ENCODE measurements at places on chromosomes 4 and X. TPM values are rescaled to one million over a fixed set of nuclear protein-coding genes. Genes with fewer than 3 reads are reported as not detected.

Gene NPNT
- not detected for total RNA-seq

GRCh38 chrX:47497271-47497888 lies 14.4 kb upstream of the ZNF41 start:
- no peak for DNase-seq

- no peak for DNase-seq
Observed at GRCh38 chrX:93985344-93986307, 311.6 kb downstream of the FAM133A start.

Gene XK
- not detected for total RNA-seq

Gene UNC5C
- total RNA-seq = not detected

- DNase-seq = no peak
Observed at GRCh38 chrX:10048076-10048475, 80.9 kb downstream of the CLDN34 start.

DNA sequence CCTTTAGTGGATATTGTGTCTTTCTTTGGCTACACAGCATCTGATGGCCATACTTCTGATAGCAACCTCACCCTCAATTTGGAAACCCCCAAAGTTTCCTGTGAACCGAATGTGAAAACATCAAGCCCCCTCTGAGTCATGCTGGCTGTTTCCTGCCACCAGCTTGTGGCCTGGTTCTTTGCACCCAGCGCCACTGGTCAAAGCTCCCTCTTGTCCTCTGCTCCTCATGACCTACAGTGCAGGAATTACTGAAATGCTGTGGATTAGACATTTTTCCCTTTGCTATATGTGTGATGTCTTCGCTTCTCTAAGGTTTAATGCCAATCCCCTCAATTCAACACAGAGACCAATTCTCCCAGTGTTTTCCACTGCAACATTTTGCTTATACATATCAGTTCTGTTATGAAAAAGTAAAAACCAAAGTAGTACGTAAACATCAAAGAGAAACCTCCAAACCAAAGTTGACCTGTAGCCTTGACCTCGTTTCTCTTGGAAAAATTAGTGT lies 224.0 kb upstream of the TENM3 start:
- no peak for DNase-seq

DNA sequence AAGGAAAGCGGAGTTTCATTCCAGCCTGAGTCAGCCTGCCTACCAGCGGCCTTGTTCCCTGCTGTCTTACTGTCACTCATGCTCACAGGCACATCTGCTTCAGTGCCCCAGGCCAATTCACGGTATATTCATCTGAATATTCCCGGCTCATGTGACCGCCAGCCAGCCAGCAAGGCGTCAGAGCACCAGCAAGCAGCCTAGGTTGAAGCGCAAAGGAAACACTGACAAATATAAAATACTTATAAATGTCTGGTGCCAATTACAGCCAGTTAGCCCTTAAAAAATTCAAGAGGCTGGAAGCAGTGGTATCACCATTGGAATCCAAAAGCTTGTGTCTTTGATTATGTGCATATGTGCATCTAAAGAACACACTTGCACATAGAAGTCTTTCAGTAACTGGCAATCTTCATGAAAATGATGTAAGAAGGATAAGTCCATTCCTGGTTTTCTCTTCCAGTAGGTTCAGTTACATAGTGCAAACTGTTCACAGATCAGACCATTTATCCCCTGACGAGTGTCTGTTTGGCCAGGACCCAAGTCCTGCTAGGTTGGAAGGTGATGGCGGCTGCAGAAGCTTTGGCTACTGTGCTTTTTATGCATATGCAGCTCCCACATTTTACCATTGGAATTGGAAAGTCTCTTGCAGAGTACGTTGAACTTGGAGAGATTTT lies 61.3 kb downstream of the LUZP4 start:
- DNase-seq = no peak

Gene NALF2
- not detected for total RNA-seq

DNA sequence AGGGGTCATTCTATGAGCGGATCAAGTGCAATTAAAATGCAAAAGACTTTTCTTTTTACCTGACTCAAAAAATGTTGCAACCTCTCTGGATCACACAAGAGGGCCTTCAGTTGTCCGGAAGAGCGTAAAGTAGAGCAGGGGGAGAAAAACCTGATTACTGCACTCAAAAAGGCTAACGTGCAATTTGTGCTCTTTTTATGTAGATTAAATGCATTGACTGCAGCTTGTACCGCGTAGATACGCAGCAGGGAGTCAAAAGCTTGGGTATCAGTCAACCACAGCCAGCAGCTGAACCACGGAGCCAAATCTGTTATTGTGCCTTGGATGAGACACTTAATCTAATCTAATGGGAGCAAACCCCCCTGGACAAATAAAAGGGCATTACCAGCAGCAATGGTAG lies 107.3 kb upstream of the RAI2 start:
- no peak for DNase-seq

GRCh38 chr4:150355858-150356455 lies 226.0 kb upstream of the MAB21L2 start:
- DNase-seq = no peak

DNA sequence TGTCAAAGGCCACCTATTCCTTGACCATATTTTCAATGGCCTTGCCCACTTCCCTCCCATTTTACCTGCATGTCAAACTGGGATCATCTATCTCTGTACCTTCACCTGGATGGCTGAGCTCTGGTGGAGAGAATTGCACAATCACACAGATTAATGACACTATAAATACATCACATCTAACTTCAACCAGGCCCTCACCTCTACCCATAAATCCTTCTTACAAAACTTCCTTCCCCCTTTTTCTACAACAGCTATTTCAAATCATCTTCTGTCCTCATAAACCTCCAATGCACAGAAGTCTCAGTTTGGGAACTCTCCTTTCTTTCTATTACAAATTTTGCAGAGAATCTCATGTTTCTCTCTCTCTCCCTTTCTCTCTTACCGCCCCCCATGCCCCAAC lies 9.2 kb downstream of the PALLD start:
- DNase-seq = no peak

DNA sequence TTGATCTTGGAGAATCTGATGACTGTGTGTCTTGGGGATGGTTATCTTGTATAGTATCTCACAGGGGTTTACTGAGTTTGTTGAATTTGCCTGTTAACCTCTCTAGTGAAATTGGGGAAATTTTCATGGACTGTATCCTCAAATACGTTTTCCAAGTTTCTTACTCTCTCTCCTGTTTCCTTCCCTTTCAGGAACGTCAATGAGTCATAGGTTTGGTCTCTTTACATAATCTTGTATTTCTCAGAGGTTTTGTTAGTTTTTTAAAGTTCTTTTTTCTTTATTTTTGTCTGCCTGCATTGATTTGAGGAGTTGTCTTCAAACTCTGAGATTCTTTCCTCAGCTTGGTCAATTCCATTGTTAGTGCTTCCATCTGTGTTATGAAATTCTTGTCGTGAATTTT lies 227.7 kb upstream of the GPRIN3 start:
- no peak for DNase-seq

DNA sequence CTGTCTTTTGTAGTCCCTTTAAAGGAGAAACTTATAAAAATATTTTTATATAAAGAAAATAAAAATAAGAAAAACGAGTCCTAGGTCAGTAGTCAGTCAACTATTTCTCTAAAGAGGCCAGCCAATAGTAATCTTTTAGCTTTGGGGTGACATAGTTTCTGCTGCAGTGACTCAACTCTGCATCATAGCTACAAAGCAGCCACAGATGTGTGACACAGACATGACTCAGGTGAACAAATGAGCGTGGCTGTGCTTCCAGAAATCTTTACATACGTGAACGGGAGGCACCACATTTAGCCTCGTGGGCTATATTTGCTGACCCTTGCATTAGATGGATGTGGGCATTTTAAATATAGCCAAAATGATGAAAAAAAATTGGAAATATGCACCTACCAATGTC lies 1862.5 kb upstream of the TENM3 start:
- no peak for DNase-seq

DNA sequence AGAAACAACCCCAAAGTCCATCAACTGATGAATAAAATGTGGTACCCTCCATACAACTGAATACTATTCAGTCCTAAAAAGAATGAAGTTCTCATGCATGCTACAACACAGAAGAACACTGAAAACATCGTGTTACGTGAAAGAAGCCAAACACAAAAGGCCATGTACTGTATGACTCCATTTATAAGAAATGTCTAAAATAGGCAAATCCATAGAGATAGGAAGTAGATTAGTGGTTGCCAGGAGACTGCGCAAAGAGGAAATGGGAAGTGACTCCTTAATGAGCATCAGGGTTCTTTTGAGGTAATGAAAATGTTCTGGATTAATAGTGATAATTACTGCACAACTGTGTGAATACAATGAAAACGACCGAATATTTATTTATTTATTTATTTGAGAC lies 23.4 kb downstream of the FBXW7 start:
- DNase-seq = no peak

DNA sequence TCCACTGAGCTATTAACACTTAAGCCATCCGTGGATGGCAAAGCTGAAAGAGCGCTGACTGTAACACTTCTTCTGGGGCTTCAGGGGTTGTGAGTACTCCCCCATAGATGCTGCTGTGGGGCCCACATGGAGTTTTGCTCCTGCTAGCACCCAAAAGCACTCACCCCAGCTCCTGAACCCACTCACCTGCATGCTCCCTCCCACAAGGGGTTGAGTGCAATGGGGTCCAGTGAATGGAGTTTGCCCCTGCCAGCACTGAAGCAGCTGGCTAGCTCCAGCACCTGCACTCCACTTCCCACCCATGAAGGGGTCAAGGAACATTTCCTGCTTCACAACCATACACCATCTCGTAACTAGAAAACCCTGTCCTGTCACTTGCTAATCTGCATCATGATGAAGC lies 78.9 kb downstream of the IL21 start:
- DNase-seq = no peak

GRCh38 chrX:153773218-153773611 lies 7.6 kb upstream of the SRPK3 start:
- no peak for DNase-seq

DNA sequence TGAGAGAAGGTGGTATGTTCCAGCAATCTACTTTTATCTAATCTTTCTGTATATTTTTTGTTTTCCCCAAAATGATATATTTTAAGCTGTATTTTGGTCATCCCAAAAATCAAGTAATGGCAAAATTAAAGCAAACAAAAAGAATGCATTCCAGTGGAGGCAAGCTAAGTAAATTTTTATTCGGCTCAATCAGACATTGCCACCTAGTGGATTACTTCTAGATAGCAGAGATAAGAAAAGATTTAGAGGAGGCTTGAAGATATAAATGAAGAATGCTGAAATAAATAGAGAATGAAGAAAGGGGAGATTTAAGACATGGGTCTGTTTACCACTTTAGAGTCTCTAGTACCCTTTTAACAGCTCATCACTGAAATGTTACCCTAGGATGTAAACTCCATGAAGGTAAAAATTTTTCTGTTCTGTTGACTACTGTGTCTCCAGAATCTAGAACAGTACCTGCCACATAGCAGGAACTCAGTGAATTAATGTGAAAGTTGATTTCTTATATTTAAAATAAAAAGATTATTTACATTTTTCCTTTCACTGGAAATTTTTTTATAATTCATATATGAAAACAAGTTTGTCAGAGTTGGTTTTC lies 110.9 kb upstream of the ANK2 start:
- no peak for DNase-seq

Gene SPATA18
- 0.34 TPM for total RNA-seq

Gene SPACA5
- not detected for total RNA-seq

DNA sequence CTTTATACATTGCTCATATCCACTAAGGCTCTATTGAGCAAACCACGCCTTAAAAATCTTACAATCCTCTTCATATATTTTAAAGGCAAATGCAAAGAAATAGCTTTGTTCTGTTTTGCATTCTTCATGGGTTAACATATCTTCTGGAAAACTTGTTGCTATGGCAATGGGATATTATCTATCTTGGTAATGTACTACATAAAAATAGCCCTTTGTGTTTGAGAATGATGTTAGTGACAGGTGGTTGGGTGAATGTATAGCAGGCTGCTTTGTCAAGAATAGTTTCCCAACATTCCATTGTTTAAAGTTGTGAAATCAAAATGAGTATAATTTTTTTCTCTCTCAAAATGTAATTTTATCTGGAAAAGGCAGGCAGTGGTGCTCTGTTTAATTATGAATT lies 16.8 kb downstream of the REPS2 start:
- no peak for DNase-seq

Gene BANK1
- 0.24 TPM for total RNA-seq

- DNase-seq = no peak
Observed at GRCh38 chrX:84064164-84064563, 123.8 kb downstream of the RPS6KA6 start.

- DNase-seq = no peak
Observed at GRCh38 chr4:140085062-140085622, 68.8 kb downstream of the MAML3 start.

DNA sequence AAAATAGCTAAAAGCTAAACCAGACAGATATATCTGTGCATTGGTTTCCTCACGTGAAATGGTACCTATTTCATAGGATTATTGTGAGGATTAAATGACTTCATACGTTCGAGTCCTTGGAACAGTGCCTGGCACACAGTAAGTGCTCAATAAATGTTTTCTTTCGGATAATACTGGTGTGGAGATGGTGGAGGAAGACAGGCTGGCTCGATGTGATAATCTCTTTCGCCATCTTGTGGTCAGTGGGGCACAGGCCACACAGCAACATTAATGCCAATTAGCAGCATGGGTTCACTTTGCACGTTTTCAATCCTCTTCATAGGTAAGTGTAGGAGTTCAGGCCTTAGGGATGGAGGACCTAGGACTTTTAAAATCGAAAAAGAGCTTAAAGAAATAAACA lies 9.3 kb downstream of the PAGE4 start:
- peak; percentile 21 for DNase-seq

DNA sequence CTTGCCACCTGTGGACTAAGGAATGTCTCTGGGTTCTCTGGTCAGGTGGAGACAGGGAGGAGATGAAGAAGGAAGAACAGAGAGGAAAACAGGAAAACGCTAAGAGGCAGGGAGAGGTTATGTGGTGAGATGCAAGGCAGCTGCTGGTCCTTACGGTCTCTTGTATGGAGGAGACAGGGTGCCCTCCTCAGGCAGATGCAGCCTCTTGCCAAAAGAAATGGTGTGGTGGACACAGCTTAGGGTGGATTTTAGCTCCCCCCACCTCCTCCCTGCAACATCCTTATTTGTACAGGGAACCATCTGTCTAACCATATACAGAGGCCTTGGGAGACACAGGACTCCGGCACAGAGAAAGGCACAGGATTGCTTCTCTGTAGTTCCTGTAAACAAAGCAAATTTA lies 9.7 kb downstream of the OCIAD2 start:
- no peak for DNase-seq

DNA sequence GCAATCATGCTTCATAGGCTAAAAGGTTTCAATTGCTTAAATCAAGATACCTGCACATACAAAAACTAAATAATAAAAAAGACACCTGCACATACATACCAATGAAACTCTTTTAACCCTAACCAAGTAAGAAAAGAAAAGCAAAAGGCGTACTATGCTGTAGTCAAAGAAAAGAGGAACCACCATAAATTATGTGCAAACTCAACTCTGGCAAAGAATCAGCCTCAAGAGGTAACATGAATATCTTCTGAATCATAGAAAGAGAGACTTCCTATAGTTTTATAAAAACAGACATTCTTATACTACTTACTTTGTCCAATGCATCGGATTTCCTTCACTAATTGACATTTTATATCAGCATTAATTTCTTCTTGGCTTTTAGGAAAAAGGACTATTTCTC lies 29.3 kb downstream of the MMGT1 start:
- no peak for DNase-seq

Measured in activated CD8-positive, alpha-beta T cell treated with anti-CD3 and anti-CD28 coated beads, Interleukin-2, amount 10 ng/mL, durations not matched to agents 7 days and 5 days (primary cell).